ENCODE measurements at places on chromosomes 11 and 22.

DNA sequence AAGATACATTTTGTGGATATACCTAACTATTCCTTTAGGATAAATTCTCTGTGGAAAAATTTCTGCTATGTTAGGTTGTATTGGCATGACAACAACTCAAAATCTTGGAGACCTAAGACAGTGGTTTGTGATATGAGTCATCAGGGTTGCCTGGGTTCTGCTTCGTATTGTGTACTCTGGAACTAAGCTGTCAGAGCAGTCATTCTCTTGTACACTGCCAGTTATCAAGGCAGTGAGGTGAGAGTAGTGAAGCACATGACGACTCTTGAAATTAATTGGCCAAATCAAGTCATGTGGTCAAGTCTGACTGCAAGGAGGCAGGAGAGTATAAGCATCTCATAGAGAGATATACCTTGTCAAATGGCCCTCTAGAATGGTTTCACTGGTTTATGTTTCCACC lies 104.4 kb downstream of the FANCF start:
- peak; percentile 24 for DNase-seq

- DNase-seq, result no peak
Observed at GRCh38 chr11:27648840-27649239, 51.4 kb downstream of the BDNF start.

DNA sequence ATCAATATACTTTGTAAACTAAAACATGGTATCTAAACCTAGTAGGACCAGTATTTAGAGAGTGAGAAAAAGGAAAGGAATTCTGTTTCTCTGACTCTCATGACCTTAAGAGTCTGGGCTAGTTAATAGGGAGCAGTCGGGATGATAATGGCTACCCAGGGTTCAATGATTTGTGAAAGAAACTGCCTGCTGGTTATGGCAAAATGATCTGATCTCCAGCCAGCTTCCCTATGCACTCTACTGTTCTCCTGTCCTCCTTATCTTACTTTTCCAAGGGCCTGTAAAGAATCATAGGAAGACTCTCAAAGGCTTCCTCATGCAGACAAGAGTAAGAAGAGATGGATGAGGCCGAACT lies 193.1 kb upstream of the PITPNB start:
- DNase-seq, result no peak

- no peak for DNase-seq
Observed at GRCh38 chr11:65981101-65981740, 19.7 kb downstream of the SART1 start.

DNA sequence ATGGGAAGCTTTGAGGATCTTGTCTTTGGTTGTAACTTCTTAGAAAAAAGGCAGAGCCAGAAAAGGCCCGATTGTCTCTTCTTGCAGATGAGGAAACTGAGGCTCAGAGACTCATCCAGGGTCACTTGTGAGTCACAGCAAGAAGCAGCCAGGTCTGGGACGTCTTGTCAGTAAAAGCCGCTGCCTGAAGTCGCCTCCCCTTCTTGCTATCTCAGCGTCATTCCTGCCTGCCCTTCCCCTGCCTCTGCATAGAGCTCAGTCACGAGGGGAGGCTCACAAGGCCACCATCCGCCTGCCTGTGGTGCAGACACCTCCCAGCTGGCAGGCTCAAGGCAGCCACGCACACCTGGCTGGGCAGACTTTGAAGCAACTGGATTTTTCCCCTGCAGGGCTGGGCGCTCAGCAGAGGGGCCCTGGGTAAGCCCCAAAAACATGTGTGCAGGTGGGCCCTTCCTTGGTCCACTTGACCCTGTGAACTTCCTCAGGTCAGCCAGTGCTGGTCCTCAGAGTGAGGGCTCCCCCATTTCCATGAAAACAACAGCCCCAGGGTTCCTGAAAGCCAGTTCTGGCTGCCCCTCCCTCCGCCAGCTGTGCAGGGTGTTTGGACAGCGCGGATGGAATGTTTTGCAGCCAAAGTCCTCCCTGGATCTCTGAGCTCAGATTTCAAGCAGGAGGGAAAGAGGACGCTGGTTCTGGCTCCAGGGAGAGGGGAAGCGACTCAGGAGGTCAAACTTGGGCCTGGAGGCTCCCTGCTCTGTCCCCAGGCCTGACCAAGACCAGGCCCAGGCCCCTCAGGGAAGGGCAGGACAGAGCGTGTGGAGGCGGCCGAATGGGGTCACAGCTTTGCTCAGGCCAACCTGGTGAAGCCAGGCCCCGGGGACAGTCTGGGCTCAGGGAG lies 6.0 kb upstream of the RAB3IL1 start:
- DNase-seq, result peak; percentile 57

DNA sequence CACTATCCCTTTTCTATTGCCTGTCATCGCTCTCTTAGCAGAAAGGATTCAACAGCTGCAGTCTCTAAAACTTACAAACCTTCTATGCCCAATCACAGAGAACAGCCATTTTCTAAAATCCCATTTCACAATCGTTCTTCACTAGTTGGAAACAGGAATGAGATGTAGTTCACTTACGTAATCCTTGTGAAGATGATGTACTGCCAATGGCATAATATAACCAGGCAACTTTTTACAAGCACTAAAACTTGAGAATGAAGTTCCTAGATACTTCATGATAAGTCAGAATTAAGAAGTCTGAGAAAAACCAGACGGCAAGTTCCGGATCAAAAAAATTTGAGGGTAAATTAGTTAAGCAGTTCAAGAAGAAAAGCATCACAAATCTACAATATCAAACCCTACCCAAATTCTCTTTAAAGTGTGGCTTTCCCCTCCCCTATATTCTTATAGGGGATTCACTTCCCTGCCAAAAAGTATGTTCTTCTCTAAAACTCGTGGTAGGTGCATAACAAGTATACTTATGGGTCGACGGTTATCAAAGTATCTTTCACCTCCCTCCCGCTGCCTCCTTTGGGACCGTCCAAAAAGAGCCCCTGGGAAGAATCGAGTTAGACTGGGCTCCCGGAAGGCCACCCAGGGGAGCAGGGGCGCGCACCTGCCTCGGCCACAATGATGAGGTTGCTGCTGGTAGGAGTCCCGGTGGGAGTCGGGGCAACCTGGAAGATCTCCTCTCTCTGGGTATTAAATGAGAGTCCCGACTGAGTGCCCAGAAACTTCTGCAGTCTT lies 666 bp downstream of the MSANTD4 start:
- no peak for DNase-seq

- no peak for DNase-seq
Observed at GRCh38 chr11:35419830-35420333, 524 bp upstream of the SLC1A2 start.

GRCh38 chr11:2383852-2384804 lies 7.0 kb downstream of the CD81 start:
- DNase-seq, result no peak

GRCh38 chr22:41479671-41480396 lies 10.9 kb downstream of the ACO2 start:
- DNase-seq, result no peak

DNA sequence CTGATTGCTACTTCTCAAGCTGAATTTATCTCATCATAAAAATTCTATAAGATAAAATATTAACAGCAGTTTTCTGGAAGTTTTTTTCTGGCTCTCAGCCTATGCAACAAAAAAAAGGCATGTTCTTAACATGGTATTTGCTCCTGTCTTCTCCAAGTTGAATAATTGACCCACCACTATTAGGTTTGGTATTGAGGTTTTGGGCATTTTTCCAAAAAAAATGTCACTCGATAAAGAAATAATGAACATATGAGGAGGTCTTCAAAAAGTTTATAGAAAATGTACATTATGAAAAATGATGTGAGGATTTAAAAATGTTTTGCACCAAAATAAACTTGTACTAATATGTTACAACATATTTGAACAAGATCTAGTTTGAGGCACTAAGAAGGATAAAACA lies 808.6 kb upstream of the RAG2 start:
- DNase-seq, result no peak

DNA sequence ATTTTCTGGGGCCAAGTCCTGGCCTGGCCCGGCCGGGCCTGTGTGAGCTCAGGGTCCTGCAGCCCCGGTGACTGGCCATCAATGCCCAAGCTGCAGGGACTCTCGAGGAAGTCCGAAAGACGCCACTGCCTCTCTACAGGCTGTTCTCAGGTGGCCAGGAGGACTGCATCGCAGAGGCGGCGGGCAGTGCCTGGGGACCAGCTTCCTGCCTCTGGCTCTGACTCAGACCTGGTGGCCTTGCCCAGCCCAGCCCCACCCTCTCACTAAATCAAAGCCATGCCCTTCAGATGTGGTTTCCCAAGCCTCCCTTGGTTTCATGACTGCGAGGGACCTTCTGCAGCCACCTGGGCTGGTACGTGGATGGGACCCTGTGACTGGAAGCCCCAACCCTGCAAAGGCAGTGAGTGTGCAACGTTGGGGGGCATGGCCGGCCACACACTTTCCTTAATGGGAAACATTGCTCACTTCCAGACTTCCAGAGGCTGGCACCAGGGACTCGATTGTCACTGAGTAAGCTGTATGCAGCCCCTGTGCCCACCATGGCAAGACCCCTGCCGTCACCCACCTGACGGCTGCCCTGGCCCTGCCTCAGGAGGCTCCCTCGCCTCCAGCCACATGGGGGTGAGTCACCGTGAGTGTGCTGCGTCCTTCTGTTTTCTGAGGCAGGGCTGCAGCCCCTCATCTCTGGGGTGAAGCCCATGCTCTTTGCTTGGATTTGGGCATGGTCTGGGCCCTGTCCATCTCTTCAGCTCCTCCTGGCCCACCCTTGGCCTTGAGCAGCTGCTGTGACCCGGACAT lies 6.0 kb upstream of the FGF3 start:
- no peak for DNase-seq

GRCh38 chr11:128531588-128531987 lies 55.8 kb downstream of the ETS1 start:
- DNase-seq, result no peak

- no peak for DNase-seq
Observed at GRCh38 chr11:29317694-29318093, 699.1 kb downstream of the KCNA4 start.

DNA sequence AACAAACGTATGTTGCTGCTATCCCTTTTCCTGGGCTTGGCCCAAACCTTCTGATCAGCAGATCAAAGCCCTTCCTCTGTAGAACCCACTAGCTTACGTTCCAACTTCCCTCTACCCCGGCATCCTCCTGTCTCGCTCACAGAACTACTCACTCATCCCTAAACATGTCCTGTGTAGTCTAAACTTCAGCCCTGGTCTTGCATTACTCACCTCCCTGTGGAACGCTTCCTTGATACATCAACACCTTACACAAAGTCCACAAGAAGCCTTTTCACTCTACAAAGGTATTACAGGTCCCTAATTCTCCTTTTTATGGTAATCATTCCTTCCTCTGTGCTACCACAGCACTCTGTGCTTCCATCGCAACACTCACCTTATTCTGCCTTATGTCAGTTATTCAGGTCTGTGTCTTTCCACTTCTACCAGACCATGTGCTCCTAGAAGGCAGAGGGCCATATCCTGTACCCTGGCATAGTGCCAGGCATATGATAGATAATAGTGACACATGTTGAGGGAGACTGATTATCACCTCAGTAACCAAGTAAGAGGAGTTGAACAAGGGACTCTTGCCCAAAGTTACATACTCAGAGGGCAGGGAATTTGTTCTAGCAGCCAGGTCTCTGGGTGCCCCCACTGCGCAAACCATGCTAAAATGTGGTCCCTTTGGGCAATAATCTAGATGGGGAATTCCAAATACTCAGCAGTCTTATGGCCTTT lies 41.6 kb downstream of the USP35 start:
- no peak for DNase-seq

GRCh38 chr11:108525161-108525560 lies 27.0 kb upstream of the POGLUT3 start:
- DNase-seq, result no peak

- DNase-seq, result no peak
Observed at GRCh38 chr11:111123463-111124398, 121.8 kb upstream of the POU2AF2 start.

DNA sequence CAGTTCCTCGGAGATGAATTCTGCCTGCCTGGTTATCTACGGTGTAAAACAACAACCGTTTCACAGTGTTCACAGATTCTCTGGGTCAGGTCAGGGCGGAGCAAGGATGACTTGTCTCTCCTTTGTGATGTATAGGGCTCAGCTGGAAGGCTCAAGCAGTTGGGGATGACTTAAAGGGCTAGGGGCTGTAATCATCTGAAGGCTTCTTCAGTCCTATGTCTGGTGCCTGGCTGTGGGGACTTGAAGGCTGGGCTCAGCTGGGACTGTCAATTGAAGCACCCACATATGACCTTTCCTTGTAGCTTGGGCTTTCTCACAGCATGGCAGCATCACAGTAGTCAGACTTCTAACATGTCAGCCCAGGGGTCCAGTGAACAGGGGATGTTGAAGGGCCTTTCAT lies 29.3 kb downstream of the EIF3F start:
- no peak for DNase-seq

GRCh38 chr11:109034339-109034696 lies 369.4 kb downstream of the DDX10 start:
- DNase-seq, result no peak

DNA sequence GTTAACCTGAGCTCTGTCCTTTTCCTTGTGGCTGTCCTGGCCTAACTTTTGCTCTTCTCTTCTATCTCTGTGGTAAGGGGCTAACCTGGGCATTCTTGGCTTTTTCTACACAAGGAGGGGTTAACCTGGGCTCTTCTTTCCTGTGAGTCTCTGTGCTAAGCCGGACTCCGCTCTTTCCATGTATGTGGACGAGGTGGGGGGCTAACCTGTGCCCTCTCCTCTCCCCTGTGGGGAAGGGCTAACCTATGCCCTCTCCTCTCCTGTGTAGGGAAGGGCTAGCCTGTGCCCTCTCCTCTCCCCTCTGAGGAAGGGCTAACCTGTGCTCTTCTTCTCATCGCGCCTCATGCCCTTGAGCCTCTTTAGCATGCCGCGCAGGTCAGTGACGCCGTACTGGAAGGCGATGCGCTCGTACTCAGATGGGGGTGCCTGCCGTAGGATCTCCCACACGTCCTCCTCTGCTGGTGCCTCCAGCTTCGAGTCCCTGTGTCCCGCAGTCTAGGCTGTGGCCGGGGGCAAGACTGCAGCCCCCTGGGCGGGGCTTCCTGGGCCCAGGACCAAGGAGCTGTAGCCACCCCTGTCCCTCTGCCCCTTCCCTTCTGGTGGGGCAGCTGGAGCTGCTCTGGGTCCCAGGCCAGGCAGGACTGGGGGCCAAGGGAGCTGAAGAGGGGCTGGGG lies 6.5 kb downstream of the MYBPC3 start:
- DNase-seq, result no peak

DNA sequence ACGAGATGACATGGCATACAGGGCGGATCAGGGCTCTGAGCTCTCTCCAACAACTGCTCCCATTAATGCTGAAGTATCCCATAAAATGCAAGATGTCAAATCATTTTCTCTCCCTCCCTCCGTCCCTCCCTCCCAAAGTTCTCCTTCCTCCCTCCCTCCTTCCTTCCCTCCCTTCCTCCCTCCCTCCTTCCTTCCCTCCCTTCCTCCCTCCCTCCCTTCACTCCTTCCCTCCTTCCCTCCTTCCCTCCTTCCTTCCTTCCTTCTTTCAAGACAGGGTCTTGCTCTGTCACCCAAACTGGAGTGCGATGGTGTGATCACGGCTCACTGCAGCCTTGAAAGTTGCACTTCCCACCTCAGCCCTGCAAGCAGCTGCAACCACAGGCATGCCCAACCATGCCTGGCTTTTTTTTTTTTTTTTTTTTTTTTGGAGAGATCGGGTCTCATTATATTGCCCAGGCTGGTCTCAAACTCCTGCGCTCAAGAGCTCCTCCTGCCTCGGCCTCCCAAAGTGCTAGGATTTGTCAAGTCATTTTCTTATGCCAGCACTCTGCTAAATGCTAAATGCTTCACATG lies 38.2 kb downstream of the TXN2 start:
- DNase-seq, result no peak

- no peak for DNase-seq
Observed at GRCh38 chr11:108622341-108622740, 28.8 kb upstream of the EXPH5 start.

All from HFF-Myc (cell line).